Mesenteric fat pad (tissue), 1 donor: ENCODE measurements at places on chromosomes 7 and 10.

DNA sequence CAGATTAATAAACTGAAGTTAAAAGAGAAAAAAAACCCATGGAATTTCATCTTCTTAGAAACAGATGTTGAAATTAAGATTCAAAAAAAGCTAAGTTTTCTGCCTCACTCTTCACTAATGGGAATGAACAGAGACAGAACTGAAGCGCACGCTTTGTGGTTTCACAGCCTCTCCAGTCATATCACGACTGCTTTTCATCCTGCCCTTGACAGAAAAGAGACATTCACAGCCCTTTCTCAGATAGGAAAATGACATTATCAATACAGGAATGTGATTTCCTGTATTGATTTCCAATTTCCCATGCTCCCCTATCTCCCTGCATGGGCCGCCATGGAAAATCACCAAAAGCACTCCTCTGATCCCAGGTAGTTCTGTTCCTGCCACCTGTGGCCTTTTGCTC is 108.2 kb downstream of the PFKFB3 start:
- no peak for DNase-seq

- no peak for DNase-seq
Observed at GRCh38 chr10:18222866-18223265, 82.6 kb downstream of the CACNB2 start.

DNA sequence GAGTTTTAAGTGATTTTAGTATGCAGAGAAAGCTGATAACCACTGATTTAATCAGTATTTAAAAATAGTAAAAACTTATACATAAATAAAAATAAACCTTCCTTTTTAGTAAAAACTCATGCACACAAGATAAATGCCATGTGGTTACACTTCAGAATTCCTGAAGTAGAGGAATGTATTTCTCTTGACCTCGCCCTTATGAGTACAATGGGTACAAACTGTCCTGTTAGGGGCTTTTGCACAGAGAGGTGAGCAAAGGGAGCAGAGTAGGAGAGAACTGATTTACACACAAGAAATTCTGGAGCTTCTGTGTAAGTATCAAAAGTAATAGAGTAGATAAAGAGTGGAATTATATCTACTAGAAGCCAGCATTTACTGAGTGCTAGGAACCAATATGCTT is 279.6 kb downstream of the PPP1R3A start:
- no peak for DNase-seq

DNA sequence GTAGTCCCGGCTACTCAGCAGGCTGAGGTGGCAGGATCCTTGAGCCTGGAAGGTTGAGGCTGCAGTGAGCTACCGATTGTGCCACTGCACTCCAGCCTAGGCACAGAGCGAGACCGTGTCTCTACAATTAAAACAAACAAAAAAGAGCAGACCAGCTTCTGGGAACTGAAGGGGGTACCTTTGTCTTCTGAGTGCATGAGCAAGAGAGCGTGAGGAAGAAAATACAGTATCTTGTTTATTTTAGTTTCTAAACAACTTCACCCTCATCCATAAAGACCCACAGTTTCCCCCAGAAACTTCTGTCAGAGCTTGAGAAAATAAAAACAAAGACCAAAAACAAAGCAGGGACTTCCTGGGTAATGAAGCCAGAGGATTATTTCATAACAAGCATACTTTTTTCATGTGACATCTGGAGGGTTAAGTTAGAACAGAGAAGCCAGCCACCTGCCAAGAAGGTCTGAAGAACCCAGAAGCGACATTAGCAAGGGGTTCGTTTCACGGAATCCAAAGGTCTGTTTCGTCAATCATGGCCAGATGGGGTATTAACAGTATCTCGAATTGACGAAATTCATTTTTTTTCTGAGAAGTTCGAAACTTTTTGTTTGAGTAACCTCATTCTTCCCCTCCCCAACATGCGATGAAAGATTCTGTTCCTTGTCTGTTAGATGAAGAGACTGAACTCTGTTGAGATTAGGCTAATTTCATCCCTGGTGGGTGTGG is 10.2 kb upstream of the IL2RA start:
- DNase-seq = no peak

DNA sequence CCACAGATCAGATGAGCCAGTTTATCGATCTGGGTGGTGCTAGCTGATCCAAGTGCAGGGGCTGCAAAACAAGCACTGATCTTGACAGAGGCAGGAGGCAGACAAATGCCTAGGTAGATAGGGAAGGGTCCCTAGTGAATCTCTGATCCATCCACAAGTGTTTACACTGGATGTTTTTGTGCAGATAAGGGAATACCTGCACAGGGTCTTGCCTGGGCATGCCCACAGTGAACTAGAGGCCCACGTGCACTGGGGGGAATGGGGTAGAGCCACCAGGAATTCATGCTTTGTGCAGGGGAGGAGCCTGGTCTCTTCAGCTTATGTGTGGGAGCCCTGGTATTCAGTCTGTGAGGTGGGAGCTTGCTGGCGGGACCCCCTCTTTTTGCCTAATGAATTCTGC is 50.3 kb downstream of the SDHAF3 start:
- no peak for DNase-seq

- no peak for DNase-seq
Observed at GRCh38 chr10:59206204-59206720, 29.8 kb downstream of the PHYHIPL start.

DNA sequence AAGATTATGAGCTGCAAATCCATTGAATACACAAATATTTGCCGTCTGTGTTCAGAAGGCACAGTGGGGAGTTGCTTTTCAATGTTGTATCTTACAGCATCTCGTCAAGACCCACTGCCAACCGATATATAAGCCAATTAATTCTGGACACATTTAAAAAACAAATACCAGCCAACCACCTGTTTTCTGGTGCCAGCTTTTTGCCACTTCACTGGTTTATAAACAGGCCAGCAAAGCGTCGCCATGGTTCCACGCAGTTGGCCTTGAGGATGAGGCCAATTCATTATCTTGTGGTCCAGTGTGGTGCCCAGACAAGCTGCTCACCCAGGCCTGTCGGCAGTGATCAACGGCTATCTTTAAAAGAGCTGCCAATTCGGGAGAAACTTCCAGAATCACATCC is 321.0 kb downstream of the TCERG1L start:
- no peak for DNase-seq

DNA sequence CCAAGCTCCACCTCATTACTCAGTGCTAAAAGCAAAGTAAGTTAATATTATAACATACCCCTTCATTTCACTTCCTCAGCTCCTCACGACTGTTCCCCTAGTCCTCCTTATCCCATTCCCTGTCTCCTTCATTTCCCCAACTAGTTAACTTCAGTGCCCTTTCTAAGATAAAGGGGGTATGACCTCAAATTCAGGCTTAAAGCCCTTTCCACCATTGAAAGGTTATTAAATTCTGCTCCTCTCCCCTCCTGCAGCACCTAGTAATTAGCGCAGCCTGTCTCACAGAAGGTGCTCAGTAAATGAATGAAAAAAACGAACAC is 1.0 kb downstream of the CRPPA start:
- no peak for DNase-seq

DNA sequence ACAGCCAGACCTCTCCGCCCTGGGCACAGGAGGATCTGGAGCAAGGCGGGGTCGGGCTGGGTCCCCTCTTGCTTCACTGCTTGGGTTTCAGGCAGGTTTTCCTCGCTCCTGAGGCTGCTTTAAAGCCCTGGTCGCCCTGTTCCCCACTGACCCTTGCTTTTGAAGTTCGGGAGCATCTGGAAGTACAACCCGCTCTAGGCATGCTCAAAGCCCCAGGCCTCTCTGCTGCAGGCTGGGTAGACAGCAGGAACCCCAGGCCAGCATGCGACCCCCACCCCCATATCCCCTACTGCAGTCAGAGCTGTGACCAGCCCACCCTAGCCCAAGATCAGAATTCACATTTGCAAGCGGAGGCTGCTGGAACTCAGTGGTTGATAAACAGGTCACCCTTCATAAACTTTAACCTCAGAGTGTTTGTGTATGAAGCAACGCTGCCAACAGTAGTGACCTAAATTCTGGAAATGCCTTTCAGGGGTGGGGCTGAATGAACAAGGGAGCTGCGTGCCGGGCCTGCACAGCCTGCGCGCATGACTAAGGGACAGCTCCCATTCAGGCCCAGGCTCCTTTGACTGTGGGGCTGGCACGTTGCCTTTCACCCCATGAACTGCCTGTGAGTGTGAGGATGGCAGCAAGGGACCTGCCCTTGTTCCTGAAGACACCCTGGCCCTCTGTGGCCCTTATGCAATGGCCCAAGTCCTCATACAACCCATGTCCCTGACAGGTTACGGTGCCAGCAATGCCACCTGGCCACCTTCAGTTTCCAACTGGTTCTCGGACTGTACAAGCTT is 52.5 kb downstream of the PROSER2 start:
- DNase-seq = no peak

DNA sequence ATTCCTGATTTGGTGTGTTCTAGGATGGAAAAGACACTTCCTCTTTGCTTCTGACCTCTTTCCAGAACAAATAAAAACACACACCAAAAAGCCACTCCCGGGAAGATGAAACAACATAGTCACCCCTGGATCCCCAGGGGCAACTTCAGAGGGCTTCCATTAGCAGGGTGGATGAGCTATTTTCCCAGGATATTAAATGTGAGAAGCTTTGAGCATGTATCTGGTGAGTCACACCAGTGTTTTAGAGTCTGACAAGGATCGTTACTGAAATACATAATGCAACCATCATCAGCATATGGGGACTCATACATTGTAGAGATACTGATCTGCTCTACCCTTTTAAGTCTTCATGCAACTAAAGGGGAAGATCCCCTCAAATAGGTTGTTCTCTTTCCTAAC is 115.5 kb upstream of the ZNF438 start:
- no peak for DNase-seq

DNA sequence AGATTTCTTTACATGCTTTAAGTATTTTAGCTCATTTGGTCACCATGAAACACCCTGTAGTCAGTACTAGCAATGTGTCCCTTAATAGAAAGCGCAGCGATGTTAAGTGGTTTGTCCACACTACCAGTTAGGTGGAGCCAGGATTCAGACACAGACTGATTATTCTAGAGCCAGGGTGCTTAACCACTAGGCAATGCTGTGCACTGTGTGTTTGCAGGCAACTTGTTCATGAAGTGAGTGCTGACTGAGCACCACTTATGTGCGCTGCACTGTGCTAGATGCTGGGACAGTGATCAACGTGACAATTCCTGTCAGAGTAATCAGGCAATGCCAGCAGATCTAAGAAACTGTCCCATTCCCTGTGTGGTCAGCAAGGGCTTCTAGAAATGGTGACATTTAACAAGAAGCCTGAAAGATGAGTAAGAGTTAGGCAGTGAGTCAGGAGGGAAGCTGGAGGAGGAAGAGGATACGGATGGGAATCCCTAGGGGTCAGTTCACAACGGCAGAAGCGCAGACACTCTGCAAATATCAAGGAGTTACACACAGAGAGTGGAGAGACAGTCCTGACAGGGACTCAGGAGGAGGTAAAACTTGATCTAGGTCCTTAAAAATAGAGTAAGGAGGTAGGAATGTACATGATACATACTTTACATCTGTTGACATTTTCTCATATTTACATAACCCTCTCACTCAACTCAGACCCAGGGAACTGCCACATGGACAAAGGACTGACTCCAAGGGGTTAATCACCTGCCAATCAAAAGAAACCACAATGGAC is 69.7 kb upstream of the EGR2 start:
- no peak for DNase-seq

- no peak for DNase-seq
Observed at GRCh38 chr7:131967216-131967730, 410.8 kb upstream of the PODXL start.

DNA sequence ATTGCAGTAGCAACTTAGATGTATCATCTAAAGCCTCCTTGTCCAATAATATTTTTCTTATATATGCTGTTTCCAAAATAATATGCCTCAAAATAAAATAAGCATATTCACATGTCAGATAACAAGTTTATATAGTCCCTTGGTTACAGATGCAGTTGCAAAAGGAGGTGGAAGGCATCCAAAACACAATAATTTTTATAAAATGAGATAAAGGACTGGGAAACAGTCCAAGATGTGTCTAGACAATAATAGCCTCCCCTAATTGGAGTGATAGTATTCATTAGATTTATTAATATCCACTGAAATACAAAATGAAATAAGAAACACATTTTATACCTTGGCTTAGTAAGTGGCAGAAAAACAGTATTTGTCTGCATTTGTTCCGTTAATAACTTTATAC is 30.3 kb downstream of the BCAP29 start:
- DNase-seq = no peak
